ENCODE measurements at places on chromosomes 4 and X.

- DNase-seq = peak; percentile 23
These were observed 114.6 kb downstream of the ARHGAP10 start for GRCh38 chr4:147846318-147847155.

- no peak for DNase-seq
These were observed 19.7 kb upstream of the MTM1 start for GRCh38 chrX:150548684-150549083.

DNA sequence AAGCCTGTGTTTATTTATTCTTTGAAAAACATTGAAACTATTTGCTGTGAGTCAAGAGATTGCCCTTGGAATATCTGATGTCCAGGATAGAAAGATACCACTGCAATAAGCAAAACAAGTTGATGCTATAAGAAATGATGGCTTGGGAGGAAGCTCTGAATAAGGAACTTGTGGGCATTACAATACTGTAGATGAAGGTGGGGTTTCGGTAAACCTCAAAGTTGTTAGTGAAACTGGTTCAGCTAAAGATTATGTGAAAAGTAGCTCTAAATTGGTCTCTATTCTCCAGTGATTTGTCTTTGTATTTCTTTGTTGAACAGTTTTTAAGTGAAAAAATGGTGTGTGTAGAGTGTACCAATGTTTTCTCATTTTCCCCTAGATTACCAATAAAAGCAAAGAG lies 128.7 kb downstream of the AKAP4 start:
- DNase-seq = no peak

DNA sequence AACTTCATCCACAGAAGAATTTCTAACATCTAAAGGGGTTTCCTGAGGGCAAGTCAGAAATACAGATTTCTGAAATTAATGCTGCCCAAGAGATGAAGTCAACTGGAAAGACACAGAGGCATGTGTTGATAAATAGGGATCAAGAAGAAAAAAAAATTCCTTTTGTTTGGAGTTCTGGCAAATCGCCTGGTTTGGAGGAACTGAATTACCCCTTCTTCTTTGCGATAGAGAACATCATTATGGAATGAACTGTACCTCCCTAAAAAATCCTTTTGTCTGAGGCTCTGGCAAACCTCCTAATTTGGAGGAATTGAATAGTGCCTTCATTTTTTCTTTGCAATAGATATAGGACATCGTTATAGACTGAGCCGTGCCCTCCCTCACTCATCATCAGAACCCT lies 200.9 kb downstream of the DHRSX start:
- DNase-seq = no peak

DNA sequence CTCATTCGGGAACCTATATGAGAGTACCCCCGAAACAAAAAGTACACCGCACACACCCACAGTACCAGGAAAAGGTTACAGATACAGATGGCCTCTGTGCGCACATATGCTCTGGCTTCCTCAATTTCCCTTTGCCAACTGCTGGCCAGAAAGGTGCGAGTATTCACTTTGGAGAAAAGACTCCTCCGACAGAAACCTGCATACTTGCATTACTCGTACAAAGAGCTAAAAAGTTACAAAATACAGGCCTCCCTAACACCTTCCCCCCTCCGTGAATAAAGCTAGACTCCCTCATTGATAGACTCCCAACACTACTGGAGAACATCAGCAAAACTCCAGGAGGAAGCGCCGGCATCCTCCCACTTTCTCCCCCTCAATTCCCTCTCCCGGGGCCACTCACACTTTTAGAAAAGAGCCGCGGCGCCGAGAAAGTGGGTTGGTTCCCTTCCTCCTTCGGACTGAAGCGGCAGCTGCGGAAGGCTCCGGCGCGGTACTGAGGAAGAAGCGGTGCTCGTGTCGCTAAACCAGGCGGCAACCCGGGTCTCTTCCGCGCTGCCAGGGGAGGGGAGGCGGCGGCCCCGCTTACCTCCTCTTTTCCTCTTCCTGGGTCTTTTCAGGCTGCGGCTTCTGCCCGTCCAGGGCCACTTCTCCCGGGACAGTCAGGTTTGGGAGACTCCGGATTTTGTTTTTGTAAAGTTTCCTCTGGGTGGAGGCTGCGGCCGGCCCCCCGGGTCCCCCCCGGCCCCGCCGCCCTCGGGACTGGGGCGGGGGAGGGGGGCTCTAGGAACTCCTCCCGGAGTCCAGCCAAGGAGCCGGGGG lies 1.1 kb downstream of the FBXW7 start:
- DNase-seq = peak; percentile 48

DNA sequence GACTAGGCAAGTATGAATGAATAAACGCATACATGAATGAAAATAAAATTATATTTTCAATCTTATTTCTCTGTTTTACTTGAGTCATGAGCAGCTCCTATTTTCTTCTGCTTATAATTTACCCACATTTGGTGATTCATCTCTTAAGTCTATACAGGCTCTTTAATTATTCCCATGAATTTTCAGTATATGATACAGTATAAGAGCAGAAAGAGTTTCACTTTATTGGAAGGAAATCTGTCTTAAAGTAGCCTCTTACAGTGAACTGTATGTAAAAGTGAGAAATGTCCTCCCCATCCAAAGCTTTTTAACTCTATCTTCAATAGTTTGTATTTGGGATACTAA lies 50.8 kb downstream of the TMEM165 start:
- DNase-seq = no peak

DNA sequence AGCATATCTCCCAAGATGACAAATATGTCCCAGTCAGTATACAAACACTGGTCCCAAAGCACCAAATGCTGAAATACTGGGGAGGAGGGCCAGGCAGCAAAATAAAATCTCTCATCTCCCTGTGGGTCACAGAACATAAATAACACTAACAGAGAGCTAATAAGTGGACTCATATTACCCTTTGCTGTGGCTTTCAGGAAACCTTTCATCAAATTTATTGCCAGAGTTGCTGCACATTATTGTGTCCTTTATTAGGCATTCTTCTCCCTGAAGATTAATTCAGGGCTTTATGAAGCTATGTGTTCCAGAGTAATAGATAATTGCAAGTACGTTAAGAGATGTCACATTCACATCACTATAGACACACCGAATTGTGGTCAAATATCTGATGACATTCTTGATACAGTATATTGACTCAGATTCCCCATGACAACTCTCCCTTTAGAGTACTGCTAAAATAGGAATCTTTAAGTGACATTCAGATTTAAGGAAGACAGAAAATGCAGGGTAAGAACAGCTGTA lies 124.1 kb upstream of the PRR32 start:
- DNase-seq = no peak

GRCh38 chr4:56156141-56156540 lies 207.4 kb downstream of the CEP135 start:
- no peak for DNase-seq

Measured in stimulated activated CD4-positive, alpha-beta T cell treated with anti-CD3 and anti-CD28 coated beads, Interleukin-4, amount 100 ng/mL, for 24 hours (primary cell).